ENCODE measurements at places on chromosomes 11 and 22. TPM values are rescaled to one million over a fixed set of nuclear protein-coding genes. Genes with fewer than 3 reads are reported as not detected.

- H3K4me1 ChIP-seq, result no peaks in the 10 kb centered on the region
- no peak overlapping the region for H3K4me3 ChIP-seq
- H3K27me3 ChIP-seq, result no peaks in the 10 kb centered on the region
- no peaks in the 10 kb centered on the region for H3K36me3 ChIP-seq
- no peak overlapping the region for H3K27ac ChIP-seq
- DNase-seq, result no peak
These were observed 2.3 kb upstream of the OR10G7 start for GRCh38 chr11:124043420-124043819.

- no peak for DNase-seq
- H3K27me3 ChIP-seq, result no peaks in the 10 kb centered on the region
- H3K4me3 ChIP-seq, result no peak overlapping the region
- no peaks in the 10 kb centered on the region for H3K36me3 ChIP-seq
These were observed 479.4 kb downstream of the JRKL start for GRCh38 chr11:96869207-96869606.

SAA2 gene
- total RNA-seq, result 22.0 TPM

POU2AF2 gene
- total RNA-seq, result 0.35 TPM

DEUP1 gene
- not detected for total RNA-seq

DNA sequence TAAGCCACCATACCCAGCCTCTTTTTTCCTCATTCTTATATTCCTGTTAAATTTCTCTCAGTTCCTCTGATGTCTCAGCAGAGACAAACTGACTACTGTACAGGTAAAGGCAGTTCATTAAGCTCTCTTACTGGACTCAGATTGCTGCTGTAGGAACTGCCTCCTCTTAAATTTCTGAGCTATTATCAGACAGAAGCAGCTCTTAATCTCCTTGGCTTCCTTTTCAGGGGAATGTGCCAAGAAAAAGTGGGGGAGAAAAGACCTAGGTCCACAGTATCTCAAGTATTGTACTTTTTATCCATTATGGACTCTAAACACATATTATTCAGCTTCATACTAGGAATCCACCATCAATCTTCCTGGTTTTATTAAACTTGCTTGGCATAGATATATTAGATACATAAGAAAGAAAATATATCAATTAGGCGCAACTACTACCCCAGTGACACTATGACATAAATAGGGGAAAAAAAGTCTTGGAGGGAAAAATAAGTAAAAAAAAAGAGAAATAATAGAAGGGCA lies 26.1 kb downstream of the MRTFA start:
- H3K36me3 ChIP-seq, result no peaks in the 10 kb centered on the region
- H3K27ac ChIP-seq, result no peak overlapping the region
- peaks cover 41% of the 10 kb centered on the region for H3K4me1 ChIP-seq
- H3K4me3 ChIP-seq, result no peak overlapping the region
- H3K27me3 ChIP-seq, result no peaks in the 10 kb centered on the region

ANO9 gene
- total RNA-seq, result 32.2 TPM

- H3K36me3 ChIP-seq, result no peaks in the 10 kb centered on the region
- H3K27me3 ChIP-seq, result peaks cover 3% of the 10 kb centered on the region
- DNase-seq, result no peak
These were observed 9.6 kb upstream of the EIF3D start for GRCh38 chr22:36538529-36538928.

DNA sequence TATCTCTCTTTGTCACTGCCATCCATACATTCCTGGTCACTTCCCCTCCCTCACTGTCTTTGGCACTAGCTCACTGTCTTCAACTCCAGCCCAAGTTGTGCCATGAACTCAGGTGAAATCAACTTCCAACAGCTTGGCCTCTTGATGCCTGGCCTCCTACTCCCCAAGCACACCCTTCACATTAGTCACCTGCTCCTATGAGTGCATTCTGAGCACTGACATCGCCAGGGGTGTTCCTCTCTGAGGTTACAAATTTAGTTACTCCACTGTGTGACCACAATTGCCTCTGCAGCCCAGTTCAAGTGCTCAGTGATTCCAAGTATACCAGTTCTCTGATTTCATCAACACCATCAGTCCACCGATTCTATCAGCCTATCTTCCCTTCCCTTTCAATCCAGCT lies 10.8 kb downstream of the DRD2 start:
- peaks cover 64% of the 10 kb centered on the region for H3K27me3 ChIP-seq
- no peak overlapping the region for H3K27ac ChIP-seq
- no peaks in the 10 kb centered on the region for H3K36me3 ChIP-seq

GRCh38 chr11:34633990-34634693 lies 13.2 kb downstream of the EHF start:
- DNase-seq, result no peak
- H3K27ac ChIP-seq, result peak overlapping the region; percentile 98
- peaks cover 92% of the 10 kb centered on the region for H3K4me1 ChIP-seq

OR8D4 gene
- not detected for total RNA-seq

GRCh38 chr11:67438158-67438902 lies 848 bp upstream of the PTPRCAP start:
- no peak for DNase-seq
- H3K27ac ChIP-seq, result no peak overlapping the region
- peaks cover 83% of the 10 kb centered on the region for H3K36me3 ChIP-seq
- peaks cover 14% of the 10 kb centered on the region for H3K4me1 ChIP-seq

OR2AG1 gene
- total RNA-seq, result not detected

MRGPRX3 gene
- total RNA-seq, result not detected

- no peaks in the 10 kb centered on the region for H3K4me1 ChIP-seq
- H3K27me3 ChIP-seq, result no peaks in the 10 kb centered on the region
- DNase-seq, result no peak
- no peak overlapping the region for H3K27ac ChIP-seq
These were observed 514.2 kb downstream of the NTM start for GRCh38 chr11:131884461-131885073.

DNA sequence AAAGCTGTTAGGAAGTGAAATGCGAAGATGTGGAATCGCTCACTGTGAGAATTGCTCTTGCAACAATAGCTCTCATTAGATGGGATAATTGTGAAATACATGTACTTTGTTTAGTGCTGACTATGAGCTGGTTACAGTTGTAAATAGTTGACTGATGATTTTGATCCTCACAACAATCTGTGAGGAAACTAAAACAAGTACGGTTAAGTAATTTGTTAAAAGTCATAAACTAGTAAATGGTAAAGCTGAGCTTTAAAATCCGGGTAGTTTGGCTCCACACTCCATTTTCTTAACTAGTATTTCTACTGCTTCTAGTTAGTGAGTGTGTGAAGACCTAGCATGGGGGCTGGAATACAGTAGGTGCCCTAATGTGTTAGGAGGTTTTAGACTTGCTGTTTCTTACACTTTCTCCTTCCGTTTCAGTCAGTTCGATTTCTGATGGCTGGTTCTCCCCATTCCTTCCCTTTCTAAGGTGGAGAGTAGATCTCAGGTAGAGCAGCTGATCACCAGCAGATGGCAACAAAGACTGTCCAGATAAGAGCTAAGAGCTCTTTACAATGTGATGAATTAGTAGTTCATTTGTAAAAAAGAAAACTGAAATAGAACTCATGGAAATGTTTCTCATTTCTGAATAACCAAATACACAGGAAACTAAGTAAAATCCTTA lies 16.3 kb upstream of the CYP2R1 start:
- peak overlapping the region; percentile 60 for H3K27ac ChIP-seq
- H3K27me3 ChIP-seq, result no peaks in the 10 kb centered on the region
- H3K4me1 ChIP-seq, result peaks cover 11% of the 10 kb centered on the region
- H3K36me3 ChIP-seq, result no peaks in the 10 kb centered on the region
- H3K4me3 ChIP-seq, result peak overlapping the region; percentile 14

DENND6B gene
- 19.0 TPM for total RNA-seq

- H3K4me3 ChIP-seq, result no peak within 1 kb of the TSS
- DNase-seq, result no peak
- no peak within 1 kb of the TSS for H3K27ac ChIP-seq
- peaks cover 29% of the 10 kb centered on the region for H3K36me3 ChIP-seq
- H3K27me3 ChIP-seq, result no peaks in the 10 kb centered on the region
These were observed at the start of gene MUC6 for GRCh38 chr11:1036303-1036923. TSS of gene MUC6 (minus strand) at chr11:1036718. CDS start at chr11:1036655, 63 bp downstream.

GRCh38 chr11:47992959-47993820 lies 12.8 kb downstream of the PTPRJ start:
- peaks cover 58% of the 10 kb centered on the region for H3K4me1 ChIP-seq
- DNase-seq, result peak; percentile 63
- H3K27me3 ChIP-seq, result no peaks in the 10 kb centered on the region
- no peak overlapping the region for H3K4me3 ChIP-seq
- peak overlapping the region; percentile 72 for H3K27ac ChIP-seq
- peaks cover 39% of the 10 kb centered on the region for H3K36me3 ChIP-seq

DNA sequence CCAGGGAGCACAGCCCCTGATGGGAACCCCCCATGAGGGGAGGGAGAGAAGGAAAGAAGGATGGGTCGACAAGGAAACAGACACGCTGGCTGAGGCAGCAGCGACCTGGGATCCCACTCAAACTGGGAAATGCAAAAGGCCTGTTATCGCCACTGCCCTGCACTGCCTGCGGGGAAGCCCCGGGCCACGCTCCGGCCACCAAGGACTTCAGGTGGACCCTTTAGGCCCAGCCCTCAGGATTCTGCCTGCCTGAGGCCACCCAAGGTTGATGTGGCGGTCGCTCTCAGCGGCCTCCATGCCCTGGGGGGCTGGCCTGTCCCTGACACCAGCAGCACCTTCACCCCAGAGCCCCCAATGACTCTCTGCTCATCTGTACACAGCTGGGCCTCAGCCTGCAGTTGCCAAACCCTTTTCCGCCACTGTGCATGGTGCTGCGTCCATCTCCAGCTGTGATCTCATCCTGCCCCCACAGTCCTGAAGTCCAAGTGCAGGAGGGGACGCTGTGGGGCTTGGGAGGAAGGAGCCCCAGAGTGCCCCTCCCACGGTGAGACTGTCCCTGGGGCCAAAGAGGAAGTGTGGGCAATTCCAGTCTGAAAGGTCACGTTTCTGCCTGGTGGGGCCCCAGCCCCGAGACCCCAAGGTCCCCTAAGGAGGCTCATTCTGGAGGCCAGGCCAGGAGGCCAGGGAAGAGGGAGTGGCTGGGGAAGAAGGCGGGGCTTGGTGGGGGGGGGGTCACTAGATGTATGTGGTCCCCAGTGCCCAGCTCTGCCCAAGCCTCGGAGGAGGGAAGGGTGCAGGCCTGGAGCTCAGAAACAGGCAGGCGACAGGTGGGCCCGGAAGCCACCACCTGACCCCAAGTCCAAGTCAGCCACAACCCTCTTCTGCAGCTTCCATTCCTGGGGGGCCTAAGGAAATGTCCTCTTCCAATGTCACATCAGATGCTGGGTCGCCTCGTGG lies 31.6 kb downstream of the OSBPL5 start:
- no peak overlapping the region for H3K4me3 ChIP-seq
- no peaks in the 10 kb centered on the region for H3K4me1 ChIP-seq
- H3K27me3 ChIP-seq, result peaks cover 21% of the 10 kb centered on the region
- H3K27ac ChIP-seq, result no peak overlapping the region

NCF4 gene
- total RNA-seq, result 0.54 TPM

GRCh38 chr11:86148345-86148747 lies 79.5 kb upstream of the PICALM start:
- no peak for DNase-seq
- no peaks in the 10 kb centered on the region for H3K36me3 ChIP-seq
- H3K4me3 ChIP-seq, result no peak overlapping the region
- H3K4me1 ChIP-seq, result peaks cover 63% of the 10 kb centered on the region
- H3K27me3 ChIP-seq, result no peaks in the 10 kb centered on the region
- H3K27ac ChIP-seq, result no peak overlapping the region

- no peak for DNase-seq
- no peak overlapping the region for H3K4me3 ChIP-seq
- no peaks in the 10 kb centered on the region for H3K27me3 ChIP-seq
- H3K4me1 ChIP-seq, result no peaks in the 10 kb centered on the region
- H3K27ac ChIP-seq, result no peak overlapping the region
- H3K36me3 ChIP-seq, result no peaks in the 10 kb centered on the region
These were observed 392.7 kb downstream of the GUCY1A2 start for GRCh38 chr11:106625566-106625965.

DNA sequence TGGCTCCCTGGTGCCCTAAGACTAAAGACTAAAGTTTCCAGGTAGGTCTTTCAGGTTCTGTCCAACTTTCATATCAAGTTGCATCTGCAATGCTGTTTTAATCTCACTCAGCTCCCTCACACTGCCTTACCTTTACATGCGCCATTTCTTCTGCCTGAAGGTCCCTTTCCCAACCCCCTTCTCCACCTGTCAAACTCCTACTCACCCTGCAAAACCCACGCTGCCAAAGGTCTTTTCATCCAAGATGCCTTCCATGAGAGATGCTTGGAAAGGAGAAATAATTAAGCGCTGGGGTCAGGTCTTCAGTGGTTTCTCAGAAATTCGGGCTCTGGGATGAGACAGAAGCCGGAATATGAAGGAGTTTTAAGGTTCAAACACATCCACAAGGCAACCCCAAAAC lies 95.1 kb downstream of the MN1 start:
- H3K36me3 ChIP-seq, result no peaks in the 10 kb centered on the region
- H3K4me3 ChIP-seq, result no peak overlapping the region
- DNase-seq, result no peak

TSGA10IP gene
- total RNA-seq, result not detected

- H3K27ac ChIP-seq, result no peak overlapping the region
- H3K4me3 ChIP-seq, result no peak overlapping the region
- no peaks in the 10 kb centered on the region for H3K36me3 ChIP-seq
- no peaks in the 10 kb centered on the region for H3K27me3 ChIP-seq
These were observed 327.1 kb upstream of the MTNR1B start for GRCh38 chr11:92642177-92642931.

GRCh38 chr11:2383852-2384804 lies 7.0 kb downstream of the CD81 start:
- peaks cover 3% of the 10 kb centered on the region for H3K36me3 ChIP-seq
- H3K4me1 ChIP-seq, result no peaks in the 10 kb centered on the region
- H3K27me3 ChIP-seq, result no peaks in the 10 kb centered on the region
- H3K4me3 ChIP-seq, result no peak overlapping the region
- no peak for DNase-seq

- no peak overlapping the region for H3K27ac ChIP-seq
- no peaks in the 10 kb centered on the region for H3K27me3 ChIP-seq
- DNase-seq, result no peak
- no peak overlapping the region for H3K4me3 ChIP-seq
- H3K4me1 ChIP-seq, result peaks cover 9% of the 10 kb centered on the region
These were observed 8.3 kb upstream of the MMP1 start for GRCh38 chr11:102806296-102806695.

DNA sequence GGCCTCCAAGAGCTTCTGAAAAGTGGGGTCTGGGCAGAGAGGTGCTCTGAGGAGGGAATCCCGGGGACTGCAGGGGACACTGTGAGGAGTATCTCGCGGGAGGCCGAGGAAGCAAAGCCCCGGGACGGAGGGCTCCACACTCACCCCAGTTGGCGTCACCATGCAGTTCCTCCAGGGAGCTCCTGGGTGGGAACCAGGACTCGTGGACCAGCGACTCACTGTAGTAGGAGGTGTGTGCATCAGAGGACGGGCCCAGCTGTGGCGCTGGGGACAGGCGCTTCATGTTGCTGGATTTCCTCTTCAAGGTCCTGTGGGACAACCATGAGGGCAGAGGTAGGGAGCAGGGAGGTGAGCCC lies 4.8 kb downstream of the SUN2 start:
- H3K27ac ChIP-seq, result no peak overlapping the region
- no peak for DNase-seq
- peaks cover 82% of the 10 kb centered on the region for H3K36me3 ChIP-seq
- H3K4me1 ChIP-seq, result peaks cover 22% of the 10 kb centered on the region
- no peak overlapping the region for H3K4me3 ChIP-seq
- H3K27me3 ChIP-seq, result no peaks in the 10 kb centered on the region

MRGPRF gene
- 0.15 TPM for total RNA-seq
